ENCODE measurements at places on chromosomes 2 and 18. TPM values are rescaled to one million over a fixed set of nuclear protein-coding genes. Genes with fewer than 3 reads are reported as not detected.

The KCNS3 gene
- polyA plus RNA-seq, result 1.8 TPM

The SERPINB12 gene
- polyA plus RNA-seq, result not detected

The ST6GAL2 gene
- polyA plus RNA-seq, result 0.08 TPM

The HAAO gene
- polyA plus RNA-seq, result 24.4 TPM

The DNAJC5G gene
- not detected for polyA plus RNA-seq

The CAPN14 gene
- polyA plus RNA-seq, result 0.16 TPM

The KCNIP3 gene
- 3.9 TPM for polyA plus RNA-seq

The ASPRV1 gene
- polyA plus RNA-seq, result 0.64 TPM

The SLC23A3 gene
- polyA plus RNA-seq, result 0.11 TPM

The KCMF1 gene
- 9.7 TPM for polyA plus RNA-seq

The FAHD2A gene
- polyA plus RNA-seq, result 28.1 TPM

The GPBAR1 gene
- 2.1 TPM for polyA plus RNA-seq

The STAM2 gene
- polyA plus RNA-seq, result 7.6 TPM

The ERCC3 gene
- polyA plus RNA-seq, result 42.1 TPM

The SPATA3 gene
- polyA plus RNA-seq, result not detected

The PLB1 gene
- polyA plus RNA-seq, result 4.1 TPM

The SERTAD2 gene
- 18.3 TPM for polyA plus RNA-seq

The ITGA4 gene
- 0.37 TPM for polyA plus RNA-seq

All from adrenal gland (tissue), 19 donors.